Esophagus mucosa (tissue), 1 donor: ENCODE measurements at places on chromosomes 4 and X. TPM values are rescaled to one million over a fixed set of nuclear protein-coding genes. Genes with fewer than 3 reads are reported as not detected.

Gene PROM1
- total RNA-seq, result 5.2 TPM

- no peak for ATAC-seq
Observed at GRCh38 chr4:118761397-118762016, 74.4 kb downstream of the SEC24D start.

Gene ENAM
- total RNA-seq, result not detected

- ATAC-seq, result no peak
Observed at GRCh38 chrX:29071525-29072320, 484.5 kb downstream of the IL1RAPL1 start.

Gene TMEM271
- total RNA-seq, result not detected

- no peak for ATAC-seq
Observed at GRCh38 chrX:132423323-132423722, 65.5 kb downstream of the MBNL3 start.
